ENCODE measurements at places on chromosomes 1 and 21.

DNA sequence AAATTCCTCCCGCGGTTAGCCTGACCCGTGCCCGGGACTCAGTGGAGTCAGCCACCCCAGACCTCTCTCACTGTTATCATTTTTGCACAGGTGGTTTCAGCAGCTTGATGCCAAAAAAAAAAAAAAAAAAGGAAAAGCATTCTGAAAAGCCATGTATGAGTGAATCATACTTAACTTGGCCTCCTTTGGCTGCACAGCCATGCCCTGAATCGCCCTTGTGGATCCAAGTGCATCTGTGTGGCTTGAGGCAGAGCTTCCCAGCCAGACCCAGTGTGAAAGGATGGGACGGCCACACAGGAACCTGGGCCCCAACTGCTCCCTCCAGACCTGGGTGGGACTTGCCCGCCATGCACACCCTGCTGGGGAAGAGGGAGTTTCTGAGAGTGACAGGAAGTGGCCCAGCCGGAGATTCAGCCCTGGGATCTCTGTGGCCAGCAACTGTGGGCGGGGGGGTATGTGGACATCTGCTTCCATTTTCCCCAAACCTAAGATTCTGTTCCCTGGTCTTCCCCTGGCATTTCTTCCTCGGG, 8.6 kb downstream of the YBEY start:
- DNase-seq, result no peak

DNA sequence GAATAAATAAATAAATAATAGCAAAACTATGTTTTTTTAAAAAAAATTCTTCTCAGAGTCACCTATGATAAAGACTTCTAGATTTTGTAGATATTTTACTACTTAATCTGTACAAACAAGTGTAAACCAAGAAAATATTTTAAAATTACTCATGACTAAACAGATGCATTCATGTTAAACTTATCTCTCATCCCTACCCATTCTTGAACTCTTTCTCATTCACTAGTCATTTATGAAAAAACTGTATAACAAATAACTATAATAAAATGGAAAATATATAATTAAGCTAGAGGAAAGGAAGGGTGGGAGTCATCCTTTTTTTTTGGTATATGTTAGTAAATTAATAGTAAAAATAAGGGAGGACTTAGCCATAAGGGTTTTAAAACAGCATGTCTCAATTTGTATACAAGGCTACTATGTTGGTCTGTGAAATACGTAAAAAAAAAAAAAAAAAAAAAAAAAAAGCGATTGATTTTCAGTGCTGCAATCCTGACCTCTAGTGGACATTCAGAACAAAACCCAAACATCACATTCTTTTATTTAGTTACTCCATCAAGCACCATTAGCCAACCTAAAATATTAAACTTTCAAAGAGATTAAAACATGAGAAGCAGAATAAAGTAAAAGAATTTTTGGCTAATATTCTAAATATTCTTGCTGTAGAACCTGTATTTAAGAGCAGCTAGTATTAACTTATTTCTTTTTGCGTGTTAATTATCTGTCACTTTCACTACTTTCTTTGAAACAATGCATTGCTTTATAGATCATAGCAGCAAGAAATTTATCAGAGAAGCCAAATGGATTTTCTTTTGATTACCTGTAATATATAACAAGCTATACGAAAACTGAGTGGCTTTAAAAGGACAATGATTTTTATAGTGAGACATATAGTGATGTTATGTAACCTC, 255.8 kb upstream of the CACYBP start:
- DNase-seq, result no peak

DNA sequence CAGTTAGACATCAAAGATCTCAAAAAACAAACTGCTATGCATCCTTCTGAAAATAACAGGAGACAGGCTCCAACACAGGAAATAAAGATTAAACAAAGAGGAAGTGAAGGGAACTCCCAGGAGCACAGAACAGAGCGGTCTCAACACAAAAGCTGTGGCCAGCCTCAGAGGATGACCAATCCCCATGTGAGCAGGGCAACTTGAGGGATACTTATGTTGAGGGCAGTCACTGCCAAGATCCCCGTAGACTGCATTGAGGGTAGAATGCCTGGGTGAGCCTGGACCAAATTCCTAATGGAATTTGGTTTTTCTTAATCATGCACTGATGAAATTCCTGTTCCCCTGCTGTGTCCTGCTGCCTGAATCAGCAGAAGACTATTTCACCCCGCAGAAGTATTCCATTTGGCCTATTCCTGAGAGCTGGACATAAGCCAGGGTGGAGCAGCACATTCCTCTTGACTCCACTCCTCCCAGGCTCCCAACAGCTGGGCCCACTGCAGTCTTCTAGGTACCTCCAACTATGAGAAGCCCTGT, 49.0 kb downstream of the JAK1 start:
- no peak for DNase-seq

- peak; percentile 27 for DNase-seq
Measured at GRCh38 chr1:119711804-119712341, at the start of gene PHGDH. Gene PHGDH (plus strand): TSS chr1:119711934. CDS start chr1:119712023, 89 bp downstream.

DNA sequence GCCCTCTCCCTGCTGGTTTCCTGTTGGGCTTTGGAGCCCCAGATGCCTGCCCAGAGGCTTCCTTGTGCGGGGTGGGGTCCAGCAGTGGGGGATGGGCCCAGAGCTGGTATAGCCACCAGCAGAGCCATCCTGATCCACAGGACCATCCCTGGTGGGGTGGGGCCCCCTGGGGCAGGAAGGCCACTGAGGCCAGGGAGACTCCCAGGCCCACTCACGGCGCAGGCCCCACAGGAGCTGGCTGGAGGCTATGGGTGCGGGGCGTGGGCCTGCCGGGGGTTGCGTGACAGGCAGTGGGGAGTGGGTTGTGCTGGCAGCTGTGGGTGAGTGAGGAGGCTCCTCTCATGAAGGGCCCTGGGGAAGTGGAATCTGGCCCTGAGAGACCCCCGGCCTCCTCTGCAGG, 5.7 kb downstream of the LRRC3 start:
- DNase-seq, result no peak

DNA sequence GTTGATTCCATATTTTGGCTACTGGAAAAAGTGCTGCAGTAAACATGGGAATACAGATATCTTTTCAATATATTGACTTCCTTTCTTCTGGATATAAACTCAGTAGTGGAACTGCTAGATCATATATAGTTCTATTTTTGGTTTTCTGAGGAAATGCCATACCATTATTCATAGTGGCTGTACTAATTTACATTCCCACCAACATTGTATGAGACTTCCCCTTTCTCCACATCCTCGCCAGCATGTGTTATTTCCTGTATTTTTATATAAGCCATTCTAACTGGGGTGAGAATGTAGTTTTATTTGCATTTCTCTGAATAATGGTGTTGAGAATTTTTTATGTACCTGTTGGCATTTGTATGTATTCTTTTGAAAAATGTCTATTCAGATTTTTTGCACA, 385.2 kb downstream of the NUF2 start:
- DNase-seq, result no peak

DNA sequence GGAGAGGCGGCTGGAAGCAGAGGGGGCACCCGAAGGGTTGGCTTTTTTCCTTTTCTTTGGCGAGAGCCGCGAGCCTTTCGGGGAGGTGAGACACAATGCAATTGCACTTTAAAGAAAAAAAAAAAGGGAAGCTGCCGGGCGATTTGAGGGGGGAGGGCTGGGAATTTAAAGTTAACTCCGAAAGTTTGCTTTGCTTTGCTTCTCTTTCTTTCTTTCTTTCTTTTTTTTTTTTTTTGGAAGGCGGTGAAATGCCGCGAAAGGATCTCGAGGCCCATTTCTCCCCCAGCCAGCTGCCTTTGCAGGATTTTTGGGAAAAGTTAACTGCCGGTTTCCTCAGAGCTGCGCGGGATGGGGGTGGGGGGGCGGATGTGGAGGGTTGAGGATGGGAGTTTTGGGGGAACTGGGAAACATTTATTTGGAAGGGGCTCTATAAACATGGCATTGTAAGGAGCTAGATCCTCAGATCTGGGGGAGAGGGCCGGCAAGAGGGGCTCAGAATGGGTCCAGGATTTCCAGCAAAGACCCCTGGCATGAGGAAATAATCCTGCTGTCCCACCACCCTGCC, 997 bp downstream of the ZNF362 start:
- peak; percentile 29 for DNase-seq

DNA sequence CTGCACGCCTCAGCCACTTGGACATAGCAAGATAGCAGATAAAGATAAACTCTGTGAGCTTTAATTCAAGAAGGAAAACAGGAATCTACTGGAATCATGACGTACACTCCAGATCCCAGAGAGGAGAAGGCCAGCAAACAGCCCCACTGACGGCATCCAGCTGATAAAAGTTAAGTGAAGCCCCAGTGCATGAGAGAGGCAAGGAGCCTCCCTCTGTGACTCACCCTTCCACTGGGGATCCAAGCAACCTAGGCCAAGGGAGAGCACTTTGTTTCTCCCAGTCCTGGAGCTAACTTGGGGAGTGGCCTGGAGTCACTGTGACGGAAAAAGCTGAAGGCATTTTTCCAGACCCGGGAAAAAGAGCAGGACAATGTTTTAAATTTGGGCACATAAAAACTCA, 270.0 kb downstream of the AKT3 start:
- DNase-seq, result no peak

- DNase-seq, result peak; percentile 4
Measured at GRCh38 chr21:38351961-38352521, 95.2 kb downstream of the KCNJ15 start.

DNA sequence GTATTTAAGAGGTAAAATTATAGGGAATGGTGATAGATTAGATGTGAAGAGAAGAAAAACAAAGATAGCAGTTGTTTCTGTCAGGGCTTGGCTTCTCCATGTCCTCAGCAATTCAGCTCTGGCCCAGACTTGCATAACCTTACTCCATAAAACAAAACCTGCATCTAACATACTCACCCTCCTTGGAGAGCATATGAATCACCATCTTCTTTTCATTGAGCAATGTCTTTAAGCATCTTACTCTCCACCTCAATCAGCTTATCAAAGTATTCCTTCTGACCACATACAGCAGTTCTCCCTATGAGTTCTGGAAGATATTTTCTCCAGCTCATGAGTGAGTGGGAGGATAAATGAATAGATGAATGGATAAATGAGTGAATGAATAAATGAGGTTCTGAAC, 49.0 kb downstream of the RAB3B start:
- no peak for DNase-seq

DNA sequence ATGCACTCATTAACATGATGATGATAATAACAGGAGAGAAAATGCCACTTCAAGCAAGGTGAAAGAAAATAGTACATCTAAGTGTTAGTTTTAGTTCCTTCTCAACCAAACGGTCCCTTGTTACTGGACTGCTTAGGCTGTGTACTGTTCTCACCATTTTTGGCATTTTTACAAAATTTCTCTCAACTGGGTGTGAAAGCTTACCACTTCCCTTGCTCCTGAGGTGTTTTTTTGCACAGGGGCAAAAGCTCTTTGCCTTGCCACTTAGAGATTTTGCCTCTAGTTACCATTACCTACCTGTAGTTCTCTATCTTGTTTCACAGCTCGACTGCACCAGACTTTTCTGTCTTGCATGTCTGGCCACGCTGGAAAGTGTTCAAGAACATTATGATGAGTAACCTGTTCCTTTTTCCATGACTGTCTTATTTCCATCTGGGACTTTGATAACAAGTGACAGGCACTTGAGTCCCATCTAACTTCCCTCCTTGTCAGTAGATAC, 10.7 kb downstream of the NEK7 start:
- no peak for DNase-seq

DNA sequence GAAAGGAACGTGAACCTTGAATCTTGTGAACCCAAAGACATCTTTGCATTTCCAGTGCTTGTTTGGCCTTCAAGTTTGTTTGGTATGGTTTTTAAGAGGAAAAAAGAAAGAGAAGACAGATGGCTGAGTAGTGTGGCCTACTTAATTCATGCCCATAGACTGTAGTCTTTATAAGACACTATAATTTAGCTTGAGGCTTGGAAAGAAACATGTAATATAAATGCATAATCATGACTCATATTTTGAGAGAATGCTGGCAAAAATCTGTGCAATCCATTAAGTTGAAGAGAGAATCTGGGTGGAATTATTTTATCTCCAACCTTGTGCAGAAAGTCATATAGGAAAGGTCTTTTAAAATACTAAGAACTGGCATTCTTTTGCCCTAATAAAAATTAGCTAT, 179.3 kb downstream of the SIPA1L2 start:
- no peak for DNase-seq

- DNase-seq, result no peak
Measured at GRCh38 chr1:221880182-221880581, 138.3 kb upstream of the DUSP10 start.

DNA sequence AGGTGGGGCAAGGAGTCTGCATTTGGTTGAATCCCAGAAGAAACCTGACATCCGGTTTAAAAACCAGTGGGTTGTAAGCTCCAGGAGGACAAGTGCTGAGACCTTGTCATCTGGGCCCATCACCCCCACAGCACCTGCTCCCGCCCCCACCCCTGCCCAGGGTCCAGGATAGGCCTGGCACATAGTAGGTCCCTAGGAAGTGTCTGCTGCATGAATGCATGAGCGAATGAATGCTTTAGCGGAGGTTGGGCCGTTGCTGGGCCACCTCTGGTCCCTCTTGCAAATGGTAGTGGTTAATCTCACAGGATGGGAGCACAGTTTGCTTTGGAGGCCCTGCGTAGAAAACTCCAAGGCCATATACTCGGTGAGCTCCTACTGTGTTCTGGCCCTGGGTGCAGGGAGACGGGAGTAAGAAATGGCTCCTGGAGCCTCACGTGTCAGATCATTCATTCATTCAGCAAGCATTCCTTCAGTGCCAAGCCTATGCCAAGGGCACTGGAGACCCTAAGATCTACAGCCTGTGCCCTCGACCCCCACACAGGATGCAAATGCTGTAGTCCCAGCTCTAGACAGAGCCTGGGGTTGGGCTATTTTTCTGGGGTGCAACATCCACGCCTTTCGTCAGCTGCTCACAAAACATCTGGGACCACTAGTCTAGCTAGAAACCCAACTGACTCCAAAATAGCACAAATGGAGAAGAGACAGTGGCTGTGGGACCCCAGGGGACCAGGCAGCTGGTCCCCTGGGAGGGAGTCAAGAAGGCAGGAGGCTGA, 28.9 kb downstream of the EPHA2 start:
- DNase-seq, result no peak

DNA sequence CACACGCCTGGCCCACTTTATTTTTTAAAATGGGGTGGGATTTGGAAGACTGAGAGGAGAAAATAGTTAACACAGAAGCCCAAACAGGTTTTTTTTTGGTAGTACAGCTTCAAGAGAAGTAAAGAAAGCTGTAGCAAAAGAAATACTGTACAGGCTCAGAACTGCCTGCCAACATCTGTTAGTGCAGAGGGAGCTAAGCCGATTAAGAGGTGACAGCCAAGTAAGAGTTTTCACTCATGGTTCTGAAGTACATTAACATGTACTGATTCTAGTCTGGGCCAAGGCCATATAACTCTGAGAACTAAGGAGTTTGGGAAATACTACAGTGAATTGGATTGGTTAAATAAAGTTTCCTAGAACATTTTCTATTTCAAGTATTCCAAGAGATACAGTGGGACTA, 51.6 kb downstream of the EIF2B3 start:
- no peak for DNase-seq

DNA sequence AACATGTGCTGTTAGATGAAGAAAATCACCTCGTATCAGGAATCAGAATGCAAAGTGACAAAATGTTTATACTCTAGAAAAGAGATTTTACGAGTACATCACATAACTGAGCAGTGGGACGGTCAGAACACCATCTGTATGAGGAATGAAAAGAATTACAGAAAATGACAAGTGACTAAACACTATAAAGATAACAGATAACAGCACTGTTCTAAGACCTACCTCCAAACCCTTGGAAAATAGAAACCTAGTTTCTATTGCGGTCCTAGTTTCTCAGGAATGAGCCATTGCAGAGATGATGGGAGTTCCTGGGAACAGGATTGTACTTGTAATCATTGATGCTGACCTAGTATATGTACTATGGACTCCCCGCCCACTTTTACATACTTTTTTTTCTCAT, 839.4 kb upstream of the ADAMTS5 start:
- DNase-seq, result no peak

Data from bone marrow (tissue), 2 donors.